Stimulated activated CD8-positive, alpha-beta memory T cell treated with anti-CD3 and anti-CD28 coated beads, Interleukin-4, amount 100 ng/mL, for 4 hours (primary cell): ENCODE measurements at places on chromosomes 1 and 21.

- DNase-seq, result no peak
These were observed 66.9 kb downstream of the PRDM16 start for GRCh38 chr1:3135744-3136455.

- no peak for DNase-seq
These were observed 303.8 kb upstream of the SPAG17 start for GRCh38 chr1:118488787-118489186.

- no peak for DNase-seq
These were observed 382.5 kb upstream of the VAMP3 start for GRCh38 chr1:7388488-7389185.

DNA sequence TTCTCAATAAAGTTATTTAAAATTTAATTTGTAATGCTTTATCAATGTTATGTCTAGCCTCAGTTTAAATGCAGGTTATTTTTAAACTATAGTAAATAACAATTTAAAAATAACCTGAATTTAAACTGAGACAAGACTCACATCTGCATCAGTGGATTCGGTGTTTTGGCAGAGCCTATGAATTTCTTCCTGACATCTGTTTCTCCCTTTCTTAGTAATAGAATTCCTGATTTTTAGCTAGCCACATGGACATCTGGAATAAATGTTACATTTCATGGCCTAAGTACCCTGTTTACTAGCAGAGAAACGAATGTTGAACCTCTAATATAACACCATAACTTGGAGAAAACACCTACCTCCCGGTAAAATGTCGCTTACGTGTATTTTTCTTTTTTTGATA is 1141.6 kb upstream of the ADGRL2 start:
- DNase-seq, result no peak

- DNase-seq, result no peak
These were observed 26.8 kb upstream of the RASAL2 start for GRCh38 chr1:178066908-178067614.

DNA sequence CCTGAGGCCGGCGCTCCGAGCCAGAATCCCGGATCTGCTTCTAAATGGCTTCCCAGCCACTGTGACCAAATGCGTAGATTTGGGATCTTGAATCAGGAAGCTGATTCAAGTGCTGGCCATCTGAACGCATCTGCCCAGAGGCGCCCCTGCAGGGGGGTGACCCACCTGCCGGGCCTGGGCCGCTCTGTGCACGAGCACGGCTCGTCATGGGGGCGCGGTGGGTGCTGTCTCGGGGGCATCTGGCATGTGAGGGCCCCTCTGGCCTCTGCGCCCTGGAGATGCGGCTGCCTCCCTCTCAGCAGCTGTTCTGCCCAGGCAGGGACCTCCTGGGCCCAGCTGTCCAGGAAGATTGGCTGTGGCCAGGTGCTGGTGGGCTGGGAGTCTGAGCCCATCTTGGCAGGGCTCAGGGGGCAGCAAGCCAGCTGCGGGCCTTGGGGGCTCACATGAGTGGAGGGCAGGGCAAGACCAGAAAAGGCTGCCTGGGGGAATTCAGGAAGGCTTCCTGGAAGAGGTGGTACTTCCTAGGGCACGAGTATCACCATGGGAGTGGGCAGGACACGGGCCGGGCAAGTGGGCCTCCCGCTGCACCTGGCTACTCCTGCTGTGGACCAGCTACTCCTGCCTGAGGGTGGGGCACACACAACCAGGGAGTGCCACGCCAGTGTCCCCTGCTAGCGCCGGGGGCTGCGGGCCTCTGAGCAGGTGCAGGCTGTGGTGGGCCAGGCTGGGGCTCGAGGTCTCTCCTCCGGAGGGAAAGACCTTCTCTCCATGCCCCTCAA is 25.1 kb downstream of the PLCH2 start:
- no peak for DNase-seq

DNA sequence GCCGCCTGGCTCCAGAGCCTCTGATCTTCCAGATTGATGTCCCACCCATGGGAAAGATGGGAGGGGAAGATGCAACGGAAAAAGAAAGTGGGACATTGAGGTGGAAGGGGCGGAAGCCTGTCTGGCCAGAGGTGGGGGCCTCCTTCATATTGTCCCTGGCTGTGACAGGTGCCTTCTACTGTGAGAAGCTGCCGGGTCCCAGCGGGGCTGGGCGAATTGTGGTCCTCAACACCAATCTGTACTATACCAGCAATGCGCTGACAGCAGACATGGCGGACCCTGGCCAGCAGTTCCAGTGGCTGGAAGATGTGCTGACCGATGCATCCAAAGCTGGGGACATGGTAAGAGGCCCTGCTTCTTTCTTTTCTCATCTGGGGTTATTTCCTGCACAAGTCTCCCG is 5.6 kb upstream of the XKR8 start:
- no peak for DNase-seq

DNA sequence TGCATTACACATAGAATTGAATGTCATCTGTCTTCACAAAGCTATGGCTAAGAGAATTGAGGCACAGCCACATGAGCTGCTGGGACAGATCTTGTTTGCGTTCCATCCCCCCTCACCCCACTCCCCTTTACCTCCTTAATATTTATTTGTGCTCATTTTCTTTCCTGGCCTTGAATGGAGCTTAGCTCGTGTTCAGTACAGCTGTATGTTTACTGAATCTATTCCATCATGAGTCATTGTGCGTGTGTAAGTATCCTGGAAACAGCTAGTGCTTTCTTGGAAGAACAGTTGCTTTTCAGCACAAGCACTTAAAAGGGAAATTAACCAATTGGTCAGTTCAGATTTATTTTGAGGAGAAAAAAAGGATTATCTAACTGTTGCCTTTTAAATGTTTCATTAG is 14.7 kb downstream of the PROX1 start:
- DNase-seq, result no peak

- no peak for DNase-seq
These were observed 5.2 kb downstream of the LEPR start for GRCh38 chr1:65425697-65426096.

DNA sequence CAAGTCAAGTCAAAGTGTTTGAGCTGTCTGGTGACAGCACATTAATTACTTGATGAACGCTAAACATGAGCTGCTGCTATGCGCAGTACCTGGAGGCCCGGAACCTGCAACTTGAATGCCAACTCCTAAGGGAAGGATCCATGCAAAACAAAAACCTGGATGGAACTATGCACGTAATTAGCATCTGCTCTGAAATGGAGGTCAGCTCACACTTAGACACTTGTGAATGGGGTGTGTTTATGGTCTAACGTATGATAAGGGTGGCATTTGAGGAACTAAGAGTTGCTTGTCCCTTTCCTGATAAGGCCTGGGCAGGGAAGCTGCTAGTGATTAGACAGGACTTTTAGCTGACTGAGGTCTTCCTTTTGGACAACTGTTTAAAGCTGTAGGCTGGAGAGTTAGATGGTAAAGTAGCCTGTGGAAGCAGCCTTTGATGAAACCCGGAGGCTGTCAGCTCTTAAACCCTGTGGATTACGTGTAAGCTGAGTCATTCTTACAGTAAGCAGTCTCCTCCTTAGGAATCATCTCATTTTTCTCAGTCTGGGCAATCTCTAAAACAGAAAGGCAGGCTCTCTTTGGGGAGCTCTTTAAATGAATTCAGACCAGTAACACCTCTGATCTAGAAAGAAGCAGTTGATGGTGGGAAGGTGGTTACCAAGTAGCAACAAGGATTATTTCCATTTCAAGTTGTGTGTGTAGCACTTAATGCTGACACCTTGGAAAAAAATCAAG is 6.8 kb downstream of the TENT5C start:
- no peak for DNase-seq

DNA sequence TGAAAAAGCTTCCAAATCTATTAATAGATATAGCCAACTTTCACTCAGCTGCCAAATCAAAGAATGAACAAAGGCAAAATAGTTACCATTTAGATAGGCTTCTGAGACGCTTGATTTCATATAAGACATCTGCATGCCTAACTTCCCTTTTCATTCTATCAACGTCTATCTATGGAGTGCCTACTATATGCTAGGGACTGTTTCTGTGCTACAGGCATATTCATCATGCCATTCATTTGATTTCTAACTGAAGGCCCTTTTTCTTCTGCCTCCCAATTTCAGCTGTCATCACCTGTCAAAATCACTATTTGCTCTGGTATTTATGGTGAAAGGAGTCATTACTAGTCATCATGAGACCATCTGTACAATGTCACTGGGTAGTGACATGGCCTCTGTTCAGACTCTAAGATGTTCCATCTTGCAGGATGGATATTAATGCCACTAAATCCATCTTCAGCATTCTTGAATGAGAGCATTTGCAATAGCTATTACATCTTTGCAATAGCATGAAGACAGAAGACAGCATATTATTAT is 4.3 kb upstream of the KRTAP13-1 start:
- DNase-seq, result no peak

- no peak for DNase-seq
These were observed 25.7 kb downstream of the TENT5C start for GRCh38 chr1:117631359-117632160.

- DNase-seq, result no peak
These were observed 5.2 kb upstream of the NR5A2 start for GRCh38 chr1:200022239-200022804.

- DNase-seq, result no peak
These were observed 65.3 kb upstream of the CNN3 start for GRCh38 chr1:94992161-94992560.

DNA sequence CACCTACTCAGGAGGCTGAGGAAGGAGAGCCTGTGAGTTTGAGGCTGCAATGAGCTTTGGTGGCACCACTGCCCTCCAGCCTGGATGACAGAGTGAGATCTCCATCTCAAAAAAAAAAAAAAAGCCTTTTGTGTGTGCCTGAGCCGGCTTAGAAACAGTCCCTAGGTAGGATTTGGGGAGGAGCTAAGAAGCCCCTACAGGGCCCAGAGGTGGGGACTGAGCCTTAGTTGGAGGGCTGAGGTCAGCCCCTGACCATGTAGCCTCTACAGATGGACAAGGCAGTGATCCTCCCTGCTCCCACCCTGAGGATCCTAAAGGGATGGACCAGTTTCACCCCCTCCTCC is 2.5 kb downstream of the ADAMTSL4 start:
- DNase-seq, result no peak

GRCh38 chr1:115705085-115705951 is 63.2 kb downstream of the CASQ2 start:
- DNase-seq, result no peak

GRCh38 chr1:93714356-93714755 is 32.7 kb upstream of the BCAR3 start:
- no peak for DNase-seq

DNA sequence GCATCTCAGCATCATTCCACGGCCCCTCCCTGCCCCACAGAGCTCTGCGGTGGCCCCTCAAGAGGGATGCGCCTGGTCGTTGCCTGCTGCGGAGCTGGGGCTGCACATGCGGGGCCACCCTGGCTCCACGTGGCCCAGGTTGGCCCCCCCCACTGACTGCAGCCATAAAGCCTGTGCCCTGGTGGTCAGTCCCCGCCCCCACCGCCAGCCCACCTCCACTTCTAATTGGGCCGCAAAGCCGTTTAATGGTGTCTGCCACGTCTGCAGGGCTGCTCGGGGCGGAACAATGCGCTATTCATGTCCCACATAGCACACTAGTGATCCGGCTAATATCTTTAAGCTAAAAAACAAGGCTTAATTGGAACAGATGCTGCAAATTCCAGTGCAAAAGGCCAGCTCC is 33.5 kb upstream of the ACTRT2 start:
- DNase-seq, result no peak

- no peak for DNase-seq
These were observed 7.1 kb upstream of the DIPK1A start for GRCh38 chr1:92968138-92969032.
